CD8-positive, alpha-beta memory T cell (primary cell): ENCODE measurements at places on chromosomes 2 and 18. TPM values are rescaled to one million over a fixed set of nuclear protein-coding genes. Genes with fewer than 3 reads are reported as not detected.

TXNDC2 gene
- not detected for total RNA-seq

CAPN14 gene
- total RNA-seq: 0.40 TPM

MOB1A gene
- 185 TPM for total RNA-seq

DNA sequence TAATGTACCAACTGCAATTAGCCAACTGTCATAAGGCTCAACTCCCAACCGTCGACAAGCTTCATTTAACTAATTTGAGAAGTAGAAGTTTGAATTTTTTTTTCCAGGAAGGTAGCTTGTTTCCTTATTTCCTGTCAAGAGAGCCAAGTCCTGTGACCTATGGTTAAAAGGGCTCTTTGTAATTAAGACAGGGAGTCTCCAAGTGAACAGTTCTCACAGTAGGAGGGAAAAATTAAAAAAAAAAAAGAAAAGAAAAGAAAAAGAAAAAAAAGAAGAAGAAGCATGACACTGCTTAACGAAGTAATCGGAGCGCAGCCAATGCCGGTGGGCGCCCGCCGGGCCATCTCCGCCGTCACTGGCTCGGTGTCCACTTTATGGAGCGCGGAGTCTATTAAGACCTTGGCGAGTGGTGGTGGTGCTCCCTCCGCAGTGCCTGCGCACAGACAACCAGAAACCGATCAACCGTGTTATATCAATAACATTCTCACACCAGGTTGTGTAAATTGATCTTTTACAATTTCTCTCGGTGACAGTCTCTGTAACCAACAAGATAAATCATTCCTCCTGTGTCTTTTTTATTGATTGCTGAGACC lies 197.2 kb upstream of the POU3F3 start:
- no peak overlapping the region for H3K27ac ChIP-seq
- H3K4me3 ChIP-seq: no peak overlapping the region
- H3K4me1 ChIP-seq: no peaks in the 10 kb centered on the region

VWC2L gene
- not detected for total RNA-seq

GBX2 gene
- not detected for total RNA-seq

DNA sequence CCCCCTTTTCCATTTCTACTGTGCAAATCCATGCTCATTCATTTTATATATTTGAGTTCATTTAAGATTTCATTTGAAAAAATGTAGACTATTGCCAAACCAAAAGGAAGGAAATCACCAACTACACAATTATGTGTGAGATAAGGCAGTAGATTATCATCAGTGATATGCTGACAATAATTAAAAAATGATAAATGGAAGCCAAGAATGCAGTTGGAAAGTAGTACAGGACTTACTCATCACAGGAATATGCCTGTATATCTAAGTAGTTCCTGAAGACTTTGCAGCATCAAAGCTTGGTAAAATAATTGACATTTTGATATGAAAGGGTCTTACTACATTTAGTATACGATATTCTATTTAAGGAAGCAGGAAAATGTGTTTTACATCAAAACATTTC lies 166.1 kb upstream of the OTX1 start:
- H3K27me3 ChIP-seq: no peaks in the 10 kb centered on the region
- DNase-seq: no peak
- no peaks in the 10 kb centered on the region for H3K36me3 ChIP-seq
- no peak overlapping the region for H3K27ac ChIP-seq

- peaks cover 7% of the 10 kb centered on the region for H3K4me1 ChIP-seq
- no peak overlapping the region for H3K27ac ChIP-seq
- H3K4me3 ChIP-seq: no peak overlapping the region
- no peak for DNase-seq
- H3K27me3 ChIP-seq: no peaks in the 10 kb centered on the region
These were observed 203.3 kb downstream of the SNTG2 start for GRCh38 chr2:1153920-1154319.

GRCh38 chr2:131035826-131036231 lies 57.4 kb downstream of the FAM168B start:
- no peaks in the 10 kb centered on the region for H3K36me3 ChIP-seq
- H3K4me3 ChIP-seq: no peak overlapping the region
- no peak overlapping the region for H3K27ac ChIP-seq
- H3K4me1 ChIP-seq: peaks cover 25% of the 10 kb centered on the region
- no peak for DNase-seq

- no peaks in the 10 kb centered on the region for H3K4me1 ChIP-seq
- no peak overlapping the region for H3K27ac ChIP-seq
- H3K4me3 ChIP-seq: no peak overlapping the region
- H3K36me3 ChIP-seq: no peaks in the 10 kb centered on the region
- no peaks in the 10 kb centered on the region for H3K27me3 ChIP-seq
These were observed 96.8 kb upstream of the CRACDL start for GRCh38 chr2:99032786-99033185.

- H3K36me3 ChIP-seq: no peaks in the 10 kb centered on the region
- H3K4me3 ChIP-seq: no peak overlapping the region
- no peak overlapping the region for H3K27ac ChIP-seq
- no peak for DNase-seq
- H3K27me3 ChIP-seq: no peaks in the 10 kb centered on the region
- no peaks in the 10 kb centered on the region for H3K4me1 ChIP-seq
These were observed 23.7 kb upstream of the DSC2 start for GRCh38 chr18:31125878-31126277.
